Naive thymus-derived CD8-positive, alpha-beta T cell (primary cell): ENCODE measurements at places on chromosomes 11 and 22.

- no peak for DNase-seq
Observed at GRCh38 chr22:43441216-43441615, 29.4 kb downstream of the MPPED1 start.

DNA sequence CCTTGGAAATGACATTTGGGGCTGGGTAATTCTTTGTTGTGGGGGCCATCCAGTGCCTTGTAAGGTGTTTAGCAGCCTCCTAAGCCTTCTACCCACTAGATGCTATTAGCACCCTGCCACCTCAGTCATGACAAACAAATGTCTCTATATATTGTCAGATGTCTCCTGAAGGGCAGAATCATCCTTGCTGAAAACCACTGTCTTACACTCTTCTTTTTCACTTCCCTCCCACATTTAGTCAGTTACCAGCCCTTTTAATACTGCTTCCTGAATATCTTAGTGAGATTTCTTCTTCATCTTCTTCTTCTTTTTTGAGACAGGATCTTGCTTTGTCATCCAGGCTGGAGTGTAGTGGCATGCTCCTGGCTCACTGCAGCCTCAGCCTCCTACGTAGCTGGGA, 33.1 kb downstream of the TNRC6B start:
- DNase-seq = no peak

- DNase-seq = no peak
Observed at GRCh38 chr11:122279194-122279593, 163.2 kb upstream of the BLID start.

DNA sequence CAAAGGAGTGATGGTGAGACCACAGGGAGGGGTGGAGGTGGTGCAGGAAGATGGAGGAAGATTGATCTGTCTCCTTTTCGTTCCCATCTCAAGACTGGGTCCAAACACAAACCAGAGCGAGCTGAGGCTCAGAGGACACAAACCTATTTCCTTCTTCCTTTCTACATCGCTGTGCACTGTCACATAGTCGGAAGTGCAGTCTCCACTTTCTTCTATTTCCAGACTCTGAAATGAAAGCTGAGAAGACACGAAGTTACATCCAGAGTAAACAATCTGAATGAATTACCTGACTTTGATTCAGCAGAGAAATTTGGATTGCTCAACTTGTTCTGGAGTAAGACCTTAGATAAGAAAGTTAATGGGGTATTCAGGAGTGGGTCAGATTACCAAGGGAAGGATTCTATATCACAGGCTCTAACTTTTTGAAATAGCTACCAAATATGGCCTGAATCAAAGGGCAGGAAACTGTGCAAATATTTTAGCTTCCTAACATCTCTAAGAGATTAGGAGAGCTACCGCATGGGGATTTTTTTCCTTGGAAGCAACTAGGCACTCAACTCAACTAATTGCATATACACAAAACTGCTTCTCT, 14.4 kb downstream of the OVCH2 start:
- no peak for DNase-seq

GRCh38 chr22:38984224-38984623, 2.1 kb downstream of the APOBEC3B start:
- no peak for DNase-seq

- no peak for DNase-seq
Observed at GRCh38 chr11:16125796-16126195, 230.6 kb downstream of the SOX6 start.

GRCh38 chr22:46081831-46082210, 68.5 kb upstream of the PPARA start:
- DNase-seq = no peak

DNA sequence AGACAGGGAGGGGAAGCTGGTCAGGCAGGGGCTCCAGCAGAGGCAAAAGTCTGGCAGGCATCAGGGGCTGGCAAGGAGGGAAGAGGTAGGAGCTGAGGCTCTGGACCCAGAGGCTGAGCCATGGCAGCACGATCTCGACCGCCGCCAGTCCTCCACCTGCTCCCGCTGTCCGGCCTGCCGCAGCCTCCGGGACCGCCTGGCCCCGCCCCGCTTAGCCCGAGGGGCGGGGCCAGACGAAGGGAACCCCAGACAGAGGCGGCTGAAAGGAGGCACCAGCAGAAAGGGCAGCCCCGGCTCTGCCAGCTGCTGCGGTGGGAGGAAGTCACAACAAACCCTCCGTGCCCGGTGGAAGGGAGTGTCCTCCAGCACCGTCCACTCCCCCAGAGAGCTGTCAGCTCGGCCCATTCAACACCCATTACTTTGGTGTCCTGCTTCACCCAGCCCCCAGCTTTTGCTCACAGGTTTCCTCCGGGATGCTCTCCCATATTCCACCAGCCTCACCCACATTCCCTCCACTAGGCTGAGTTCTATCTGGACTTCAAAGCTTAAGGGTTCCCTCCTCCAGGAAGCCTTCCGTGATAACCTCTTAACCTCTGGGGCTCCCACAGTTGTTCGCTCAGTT, at the start of gene MFNG:
Gene MFNG (minus strand): TSS at position 161 of the 622 bp plus-strand sequence. CDS start 207 bp downstream, outside the sequence.
- DNase-seq = peak; percentile 74

DNA sequence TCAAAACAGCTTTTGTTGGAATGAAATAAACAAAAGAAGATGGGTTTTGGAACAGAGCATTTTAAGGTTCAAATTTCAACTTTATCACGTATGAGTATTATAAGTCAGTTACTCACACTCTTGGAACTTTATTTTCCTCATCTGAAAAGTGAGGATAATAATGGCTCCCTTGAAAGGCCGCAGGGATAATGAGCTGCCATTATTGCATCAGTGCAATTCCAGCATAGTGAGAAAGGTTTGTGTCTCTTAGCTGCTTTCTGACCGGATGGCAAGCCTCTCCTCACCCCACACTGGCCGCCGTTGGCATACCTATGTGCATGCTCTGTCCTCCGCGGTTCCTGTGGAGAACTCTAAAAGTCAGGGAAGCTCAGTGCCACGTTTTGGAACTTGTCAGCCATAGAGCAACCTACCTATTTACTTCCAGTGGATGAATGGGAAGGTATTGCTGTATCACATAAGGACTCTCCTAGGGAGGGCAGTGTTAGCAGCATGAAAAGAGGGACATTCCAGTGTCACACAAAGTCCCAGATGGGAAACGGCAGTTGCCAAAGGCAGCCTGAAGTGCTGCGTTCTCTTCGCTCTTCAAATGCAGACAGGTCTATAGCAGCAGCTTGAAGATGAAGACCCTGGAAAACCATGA, 368.9 kb downstream of the NTM start:
- no peak for DNase-seq
